RWPE1 (cell line): ENCODE measurements at places on chromosomes 6 and 20.

GRCh38 chr20:3339076-3339475, 68.4 kb downstream of the DNAAF9 start:
- DNase-seq, result no peak

DNA sequence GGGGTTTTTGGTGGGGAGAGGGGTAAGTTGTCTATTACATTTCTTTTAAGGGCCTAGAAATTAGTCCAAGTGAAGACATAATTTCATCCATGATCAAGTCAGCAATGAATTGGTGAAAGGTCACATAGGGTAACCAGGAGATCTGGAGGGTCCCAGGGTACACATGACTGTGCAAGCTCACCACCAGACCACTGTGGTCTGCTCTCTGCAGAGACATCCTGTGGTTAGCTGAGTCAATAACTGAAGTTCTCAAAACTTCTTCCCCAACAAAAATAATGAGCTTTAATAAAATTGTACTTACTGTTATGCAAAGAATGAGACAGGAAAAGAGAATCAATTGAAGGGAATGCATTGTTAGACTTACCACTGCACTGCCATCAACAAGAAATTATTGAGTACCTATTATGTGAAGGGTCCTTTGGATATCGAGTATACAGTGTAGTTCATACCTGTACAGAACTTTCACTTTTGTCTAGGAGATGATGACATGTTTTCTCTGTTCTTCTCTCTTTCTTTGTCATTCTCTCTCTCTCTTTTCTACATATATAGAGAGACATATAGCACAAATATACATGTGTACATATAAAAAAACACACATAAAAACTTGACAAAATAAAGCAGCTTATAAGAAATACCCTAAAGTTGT, 209.8 kb downstream of the GJA1 start:
- no peak for DNase-seq

GRCh38 chr6:66717801-66718200, 1010.8 kb upstream of the EYS start:
- DNase-seq, result no peak

- no peak for DNase-seq
Measured at GRCh38 chr6:133115946-133116345, 125.2 kb upstream of the EYA4 start.

- DNase-seq, result no peak
Measured at GRCh38 chr6:8059129-8059528, 5.1 kb downstream of the BLOC1S5 start.

- DNase-seq, result peak; percentile 29
Measured at GRCh38 chr6:54491431-54491830, 183.2 kb downstream of the TINAG start.
